HT1080 (cell line): ENCODE measurements at places on chromosomes 1 and 21.

DNA sequence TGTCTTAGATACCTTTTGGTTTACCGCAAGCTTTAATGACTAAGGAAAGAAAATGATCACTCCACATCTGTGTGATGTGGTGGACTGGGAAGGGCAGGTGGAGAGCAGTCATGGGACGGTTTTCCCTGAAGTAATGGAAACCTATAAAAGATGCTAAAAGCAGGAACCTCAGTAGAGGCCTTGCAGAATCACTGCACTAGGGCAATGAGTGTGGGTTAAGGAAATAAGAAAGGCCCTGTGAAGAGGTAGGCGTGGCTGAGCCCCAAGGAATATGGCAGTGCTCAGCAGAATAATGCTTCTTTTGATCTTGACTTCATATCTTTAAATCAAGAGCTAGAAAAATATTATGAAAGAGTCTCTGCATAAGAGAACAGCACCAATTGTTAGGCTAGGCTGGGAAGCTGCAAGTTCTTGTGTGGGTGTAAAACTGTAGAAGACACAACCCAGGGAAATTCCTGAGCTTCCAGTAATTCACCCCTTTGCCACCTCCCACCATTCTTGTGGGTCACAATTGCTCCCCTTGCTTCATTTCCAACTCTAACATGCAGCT, 49.9 kb downstream of the CLCA4 start:
- DNase-seq, result no peak

- no peak for DNase-seq
These were observed 28.7 kb downstream of the HYI start for GRCh38 chr1:43425045-43425444.

DNA sequence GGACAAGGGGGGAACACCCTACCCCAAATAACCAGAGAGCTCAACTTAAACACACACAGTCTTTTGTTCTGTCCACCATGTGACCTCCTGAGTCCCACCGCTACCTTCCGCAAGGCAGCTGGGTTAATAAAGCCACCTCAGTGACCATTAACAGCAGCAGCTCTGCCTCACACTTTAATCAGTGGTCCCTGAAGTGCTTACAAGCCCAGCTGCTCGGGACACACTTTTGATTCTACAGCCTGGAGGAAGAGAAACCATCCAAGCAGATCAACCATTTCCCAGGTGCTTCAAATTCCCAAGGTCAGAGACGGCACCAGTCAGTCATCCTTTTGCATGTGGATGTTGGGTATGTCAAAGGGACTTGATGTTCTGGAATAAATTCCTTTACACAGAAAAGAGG, 70.1 kb downstream of the KCNJ15 start:
- DNase-seq, result no peak

DNA sequence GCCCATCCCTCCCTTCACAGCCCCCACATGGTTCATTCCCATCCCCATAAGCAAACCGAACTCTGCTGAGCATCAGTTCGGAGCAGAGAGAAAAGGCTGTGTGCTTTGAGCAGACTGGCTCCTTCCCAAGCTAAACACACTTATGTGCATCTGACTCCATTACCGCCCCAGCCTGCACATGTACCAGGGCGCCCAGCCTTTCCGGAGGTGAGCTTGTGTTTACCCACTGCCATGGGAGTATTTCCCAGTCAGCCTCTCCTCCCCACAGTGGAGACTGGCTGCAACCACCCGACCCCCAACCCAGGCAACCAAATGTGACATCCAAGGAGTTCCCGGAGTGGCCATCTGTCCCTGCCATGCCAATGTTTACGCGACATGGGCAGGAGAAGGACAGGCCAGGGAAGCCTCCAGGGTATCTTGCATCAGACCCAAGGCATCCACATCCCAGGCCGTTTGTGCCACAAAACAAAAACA, 9.4 kb downstream of the TIAM1 start:
- no peak for DNase-seq

- no peak for DNase-seq
These were observed 81.6 kb upstream of the IFFO2 start for GRCh38 chr1:19038096-19038495.

GRCh38 chr1:53575141-53575954, 116.1 kb downstream of the DMRTB1 start:
- DNase-seq, result no peak

- no peak for DNase-seq
These were observed 25.1 kb downstream of the WDR64 start for GRCh38 chr1:241677201-241677600.

DNA sequence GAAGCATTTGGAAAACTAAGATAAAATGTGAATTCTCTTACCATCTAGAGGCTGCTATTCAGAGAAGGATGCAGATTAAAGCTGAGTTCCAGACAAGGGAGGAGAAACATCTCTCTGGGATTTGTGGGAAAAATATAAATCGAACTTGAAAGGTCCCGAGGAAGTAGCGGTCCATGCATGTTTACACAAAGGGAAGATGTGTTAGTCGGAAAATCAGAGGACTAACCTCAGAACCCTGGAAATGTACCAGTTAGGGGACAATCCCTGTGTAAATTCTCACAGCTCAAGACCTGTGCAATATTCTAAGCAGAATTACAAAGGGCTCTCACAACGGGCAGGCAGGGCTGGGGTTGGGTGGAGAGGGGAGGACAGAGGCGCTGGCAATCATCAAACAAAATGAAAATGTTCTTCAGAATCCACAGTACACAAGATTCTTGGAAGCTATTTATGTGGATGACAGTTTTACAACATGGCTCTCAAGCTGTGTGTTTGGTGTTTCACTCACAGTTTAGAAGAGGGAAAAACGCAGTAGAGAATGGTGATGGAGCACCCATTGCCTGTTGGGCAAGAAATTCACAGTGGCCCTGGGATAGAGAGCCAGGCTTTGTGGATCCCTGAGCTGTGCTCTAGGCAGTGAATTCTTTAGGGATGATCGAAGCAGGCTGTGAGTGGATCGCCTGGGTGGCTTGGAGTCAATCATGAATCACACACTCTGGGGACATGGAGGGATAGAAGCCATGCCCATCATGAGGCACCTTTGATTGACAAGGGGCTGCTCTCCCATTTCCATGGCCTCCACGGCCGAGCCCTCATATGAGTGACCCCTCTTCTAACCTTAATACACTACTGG, 47.6 kb downstream of the KCNJ6 start:
- peak; percentile 17 for DNase-seq

DNA sequence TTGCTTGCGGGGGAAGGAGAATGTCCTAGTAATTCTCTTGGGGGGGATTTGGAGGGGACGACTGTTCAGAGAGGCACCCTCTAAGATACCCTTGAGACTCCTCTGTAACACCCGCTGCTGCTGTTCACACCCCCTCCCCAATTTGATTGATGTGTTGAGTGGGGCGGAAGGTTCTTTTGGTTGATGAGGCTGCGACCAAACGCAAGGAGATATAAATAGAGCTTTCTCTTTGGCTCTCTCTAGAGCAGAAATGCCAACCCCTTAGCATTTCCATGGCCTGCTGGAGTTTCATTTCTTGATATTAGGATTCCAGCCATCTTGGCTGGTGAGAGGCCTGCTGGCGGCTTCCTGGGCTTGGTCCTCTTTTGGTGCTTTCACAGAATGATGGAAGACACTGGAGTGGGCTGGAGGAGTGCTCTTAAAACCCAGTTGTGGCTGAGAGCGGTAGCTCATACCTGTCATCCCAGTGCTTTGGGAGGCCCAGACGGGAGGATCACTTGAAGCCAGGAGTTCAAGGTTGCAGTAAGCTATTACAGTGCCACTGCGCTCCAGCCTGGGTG, 2.0 kb downstream of the PIK3CD start:
- DNase-seq, result no peak

DNA sequence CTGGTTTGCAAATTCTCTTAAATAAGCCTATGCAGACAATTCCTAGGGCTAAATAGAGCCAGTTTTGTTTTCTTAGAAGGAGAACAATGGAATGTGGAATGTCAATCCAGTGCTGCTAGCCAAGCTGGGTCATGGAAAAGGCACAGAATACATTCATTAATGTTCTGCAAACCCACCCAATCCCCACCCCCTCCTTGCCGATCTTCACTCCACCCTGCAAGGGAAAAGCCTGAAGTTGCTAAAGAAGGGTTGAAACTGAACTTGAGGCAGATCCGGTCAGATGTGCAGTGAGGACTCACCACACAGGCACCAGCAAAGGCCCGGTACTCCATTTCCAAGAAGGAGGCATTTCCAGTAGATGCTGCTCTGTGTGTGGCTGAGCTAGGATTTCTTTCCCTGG, 179.6 kb downstream of the PLPP3 start:
- no peak for DNase-seq

DNA sequence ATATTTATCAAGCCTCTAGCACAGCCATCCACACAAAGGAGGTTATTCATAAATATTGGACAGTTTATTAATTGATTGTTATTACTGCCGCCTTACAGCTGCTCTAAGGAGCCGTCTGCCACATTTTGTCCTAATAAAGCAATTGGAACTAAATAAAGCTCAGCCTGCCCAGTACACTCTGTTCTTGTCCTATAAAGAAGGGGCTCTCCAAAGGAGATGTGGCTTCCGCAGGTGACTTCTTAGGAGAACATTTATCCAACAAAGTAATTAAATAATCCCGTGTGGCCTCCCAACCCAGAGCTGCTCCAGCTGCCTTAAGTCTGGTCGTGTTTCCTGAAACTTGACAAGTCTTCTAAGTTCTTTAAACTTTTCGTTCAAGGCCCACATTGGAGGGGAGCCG, 497.7 kb downstream of the NPHP4 start:
- no peak for DNase-seq

- no peak for DNase-seq
These were observed 91.1 kb upstream of the TLR5 start for GRCh38 chr1:223234170-223234514.

DNA sequence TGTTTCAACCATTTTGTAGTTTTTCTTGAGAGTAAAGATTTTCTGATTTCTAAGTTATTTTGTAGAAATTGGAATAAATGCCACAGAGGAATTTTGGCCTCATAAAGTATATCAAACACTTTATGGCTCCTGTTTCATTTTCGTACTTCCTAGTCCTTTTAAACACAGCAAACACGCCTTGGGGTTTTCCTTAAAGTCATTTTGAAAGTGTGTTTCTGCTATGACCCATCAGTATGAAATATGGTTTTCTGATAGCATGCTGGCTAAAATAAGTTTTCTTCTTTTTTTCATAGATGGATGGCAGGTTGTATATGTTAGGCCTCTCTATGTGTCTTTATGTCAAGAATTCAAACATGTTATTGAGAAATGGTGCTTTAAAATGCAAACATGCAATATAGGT, 940.1 kb upstream of the TMPRSS15 start:
- no peak for DNase-seq

GRCh38 chr1:9317591-9318417, 25.1 kb downstream of the SPSB1 start:
- peak; percentile 83 for DNase-seq

GRCh38 chr1:38456531-38456876, 403.1 kb downstream of the RRAGC start:
- DNase-seq, result no peak

DNA sequence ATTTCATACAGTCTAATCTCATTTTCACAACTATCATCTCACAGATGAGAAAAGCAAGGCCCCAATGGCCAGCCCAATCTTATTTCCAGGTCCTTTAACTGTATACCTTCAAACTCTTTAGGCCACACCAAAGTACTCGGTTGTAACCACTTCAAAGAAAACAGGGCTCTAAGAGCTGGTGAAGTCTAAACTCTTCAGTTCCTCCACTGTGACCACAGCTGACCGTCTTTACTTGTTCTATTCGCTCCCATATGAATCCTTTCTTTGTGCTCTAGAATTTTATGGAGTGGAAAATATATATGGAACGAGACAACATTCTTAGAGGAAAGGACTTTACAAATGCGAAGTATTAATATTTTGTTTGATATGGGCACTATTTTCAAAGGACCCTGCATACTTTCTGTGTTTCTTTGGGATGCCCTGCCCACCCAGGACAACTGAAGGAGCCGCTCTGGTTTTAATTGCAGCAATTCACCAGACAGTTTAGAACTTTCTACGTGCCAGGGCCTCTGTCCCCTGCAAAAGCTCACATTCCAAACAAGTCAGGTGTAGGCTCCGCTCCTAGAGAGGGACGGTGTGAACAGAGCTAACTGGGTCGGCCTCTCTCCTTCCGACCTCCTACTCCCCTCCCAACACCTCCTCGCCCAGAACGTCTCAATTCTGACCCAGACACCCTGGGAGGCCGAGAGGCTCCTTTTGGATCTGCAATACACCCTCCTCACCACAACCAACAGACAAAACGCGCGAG, 15.7 kb downstream of the IER5 start:
- peak; percentile 47 for DNase-seq

DNA sequence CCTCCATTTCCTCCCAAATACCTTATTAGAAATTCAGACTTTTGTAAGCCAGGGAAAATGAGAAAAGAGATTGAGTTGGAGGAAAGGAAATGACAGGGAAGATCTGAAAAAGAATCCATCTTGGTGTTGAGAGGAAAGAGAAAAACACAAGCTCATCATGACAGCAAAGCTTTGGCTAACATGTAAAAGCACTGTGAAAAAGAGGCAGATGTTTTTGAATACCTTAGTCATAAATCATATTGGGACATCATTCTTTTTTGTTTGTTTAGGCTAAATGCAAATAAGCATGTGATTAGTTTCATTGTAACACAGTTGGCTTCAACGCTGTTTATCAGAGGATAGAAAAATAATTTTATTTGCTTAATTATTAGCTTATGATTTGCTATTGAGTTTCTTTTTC, 64.6 kb downstream of the LHX8 start:
- no peak for DNase-seq

- DNase-seq, result no peak
These were observed 33.3 kb downstream of the SMG7 start for GRCh38 chr1:183505454-183506089.

GRCh38 chr1:82195245-82195644, 394.5 kb downstream of the ADGRL2 start:
- DNase-seq, result no peak

DNA sequence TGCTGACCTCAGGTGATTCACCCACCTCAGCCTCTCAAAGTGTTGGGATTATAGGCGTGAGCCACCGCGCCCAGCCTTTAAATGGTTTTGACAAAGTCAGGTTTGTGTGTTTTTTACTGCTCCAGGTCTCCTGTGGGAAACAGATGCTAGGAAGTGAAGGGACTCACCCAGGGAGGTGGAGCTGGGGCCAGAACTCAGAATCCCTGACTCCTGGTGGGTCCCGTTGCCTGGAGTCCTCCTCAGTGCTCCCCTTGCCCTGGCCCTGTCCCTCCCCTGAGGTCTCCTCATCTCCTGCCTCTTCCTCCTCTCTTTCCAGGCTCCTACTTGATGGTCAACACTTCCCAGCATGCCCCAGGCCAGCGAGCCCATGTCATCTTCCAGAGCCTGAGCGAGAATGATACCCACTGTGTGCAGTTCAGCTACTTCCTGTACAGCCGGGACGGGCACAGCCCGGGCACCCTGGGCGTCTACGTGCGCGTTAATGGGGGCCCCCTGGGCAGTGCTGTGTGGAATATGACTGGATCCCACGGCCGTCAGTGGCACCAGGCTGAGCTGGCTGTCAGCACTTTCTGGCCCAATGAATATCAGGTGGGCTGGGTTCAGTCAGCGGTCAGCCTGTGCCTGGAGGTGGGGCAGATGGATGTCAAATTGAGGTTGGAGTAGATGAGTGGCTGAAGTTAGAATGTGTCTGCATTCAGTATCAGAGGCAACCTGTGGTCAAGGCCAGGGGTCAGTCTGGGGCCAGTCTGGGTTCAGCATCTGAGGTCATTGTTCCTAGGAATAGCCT, 22.1 kb downstream of the PTPRU start:
- DNase-seq, result no peak
